ENCODE measurements at places on chromosomes 7 and 10. TPM values are rescaled to one million over a fixed set of nuclear protein-coding genes. Genes with fewer than 3 reads are reported as not detected.
A peak's percentile ranks its signal among the peaks of the same experiment; 100 is the strongest.

GRCh38 chr10:49370326-49371100 is 25.4 kb downstream of the DRGX start:
- H3K4me3 ChIP-seq: no peak overlapping the region
- no peaks in the 10 kb centered on the region for H3K36me3 ChIP-seq
- DNase-seq: no peak
- no peaks in the 10 kb centered on the region for H3K27me3 ChIP-seq
- H3K27ac ChIP-seq: no peak overlapping the region

- H3K4me3 ChIP-seq: no peak overlapping the region
- H3K36me3 ChIP-seq: peaks cover 29% of the 10 kb centered on the region
- H3K27me3 ChIP-seq: no peaks in the 10 kb centered on the region
- no peak overlapping the region for H3K27ac ChIP-seq
These were observed 8.1 kb downstream of the GNB2 start for GRCh38 chr7:100681491-100682227.

GRCh38 chr10:61931620-61932332 is 30.3 kb downstream of the ARID5B start:
- H3K36me3 ChIP-seq: no peaks in the 10 kb centered on the region
- H3K4me1 ChIP-seq: no peaks in the 10 kb centered on the region
- DNase-seq: no peak
- no peaks in the 10 kb centered on the region for H3K27me3 ChIP-seq
- no peak overlapping the region for H3K27ac ChIP-seq

GRCh38 chr10:133324198-133324792 is 12.4 kb downstream of the CALY start:
- peak overlapping the region; percentile 52 for H3K4me3 ChIP-seq
- no peaks in the 10 kb centered on the region for H3K36me3 ChIP-seq
- H3K4me1 ChIP-seq: peaks cover 5% of the 10 kb centered on the region
- H3K27ac ChIP-seq: no peak overlapping the region
- no peak for DNase-seq

- H3K36me3 ChIP-seq: no peaks in the 10 kb centered on the region
- no peaks in the 10 kb centered on the region for H3K27me3 ChIP-seq
- peak; percentile 82 for DNase-seq
- H3K4me3 ChIP-seq: peak overlapping the region; percentile 80
- peak overlapping the region; percentile 94 for H3K27ac ChIP-seq
- H3K4me1 ChIP-seq: no peaks in the 10 kb centered on the region
These were observed 2.0 kb downstream of the ZNF503 start for GRCh38 chr10:75399461-75400162.

GRCh38 chr10:32187686-32188085 is 131.5 kb upstream of the KIF5B start:
- no peaks in the 10 kb centered on the region for H3K4me1 ChIP-seq
- no peak for DNase-seq
- H3K4me3 ChIP-seq: no peak overlapping the region
- no peaks in the 10 kb centered on the region for H3K27me3 ChIP-seq

DNA sequence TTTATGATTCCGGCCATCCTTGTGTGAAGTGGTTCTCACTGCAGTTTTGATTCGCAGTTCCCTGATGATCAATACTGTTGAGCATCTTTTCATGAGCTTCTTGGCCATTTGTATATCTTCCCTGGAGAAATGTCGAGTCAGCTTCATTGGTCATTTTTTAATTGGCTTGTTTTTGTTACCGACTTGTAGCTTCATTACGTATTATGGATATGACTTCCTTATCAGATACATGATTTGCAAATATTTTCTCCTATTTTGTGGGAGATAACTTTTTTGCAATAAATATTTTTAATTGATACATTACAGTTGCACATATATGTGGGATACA is 27.4 kb upstream of the TPK1 start:
- no peak overlapping the region for H3K27ac ChIP-seq
- no peaks in the 10 kb centered on the region for H3K4me1 ChIP-seq
- H3K36me3 ChIP-seq: no peaks in the 10 kb centered on the region
- DNase-seq: no peak

DNA sequence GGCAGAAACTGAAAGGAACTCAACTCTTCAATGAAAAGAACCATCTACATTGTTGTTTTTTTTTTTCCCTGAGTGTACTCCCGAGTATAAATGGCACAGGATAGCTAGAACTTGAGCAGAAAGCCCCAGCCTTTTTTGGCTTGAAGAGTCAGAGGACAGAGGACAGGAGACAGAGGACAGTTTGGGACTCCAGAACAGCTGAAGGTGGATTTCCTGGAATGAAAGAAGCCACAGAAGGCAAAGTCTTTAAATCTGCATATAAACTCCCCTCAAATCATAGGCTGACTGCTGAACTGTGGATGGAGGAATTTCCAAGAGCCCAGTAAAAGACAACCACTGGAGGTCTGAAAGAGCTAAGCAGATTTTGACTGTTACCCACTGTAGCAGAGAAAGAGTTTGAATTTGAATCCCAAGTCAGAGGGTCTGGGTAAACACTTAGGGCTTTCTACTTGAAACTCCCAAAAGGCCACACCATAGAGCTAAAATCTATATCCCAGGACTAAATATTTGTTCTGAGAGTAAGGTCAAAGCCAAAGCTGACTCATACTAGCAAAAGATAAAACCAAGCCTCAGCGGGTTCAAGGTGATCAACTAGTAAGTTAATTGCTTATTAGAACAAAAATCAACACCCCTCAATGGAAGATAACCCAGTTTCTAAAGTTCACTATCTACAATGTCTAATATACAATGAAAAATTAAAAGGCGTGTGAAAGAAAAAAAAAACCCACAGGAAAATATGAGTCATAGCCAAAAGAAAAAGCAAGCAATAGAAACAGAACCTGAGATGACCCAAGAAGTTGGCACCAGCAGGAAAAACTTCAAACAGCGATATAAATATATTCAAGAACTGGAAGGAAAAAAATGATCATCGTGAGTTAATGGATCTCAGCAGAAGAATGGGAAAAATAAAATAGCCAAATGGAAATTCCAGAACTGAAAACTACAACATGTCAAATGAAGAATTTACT is 1.8 kb upstream of the OPN1SW start:
- no peaks in the 10 kb centered on the region for H3K4me1 ChIP-seq
- H3K36me3 ChIP-seq: no peaks in the 10 kb centered on the region
- H3K27ac ChIP-seq: no peak overlapping the region

- no peaks in the 10 kb centered on the region for H3K4me1 ChIP-seq
- H3K27ac ChIP-seq: no peak overlapping the region
- no peaks in the 10 kb centered on the region for H3K27me3 ChIP-seq
- no peaks in the 10 kb centered on the region for H3K36me3 ChIP-seq
- no peak for DNase-seq
These were observed 94.3 kb downstream of the IPMK start for GRCh38 chr10:58173391-58173790.

DNA sequence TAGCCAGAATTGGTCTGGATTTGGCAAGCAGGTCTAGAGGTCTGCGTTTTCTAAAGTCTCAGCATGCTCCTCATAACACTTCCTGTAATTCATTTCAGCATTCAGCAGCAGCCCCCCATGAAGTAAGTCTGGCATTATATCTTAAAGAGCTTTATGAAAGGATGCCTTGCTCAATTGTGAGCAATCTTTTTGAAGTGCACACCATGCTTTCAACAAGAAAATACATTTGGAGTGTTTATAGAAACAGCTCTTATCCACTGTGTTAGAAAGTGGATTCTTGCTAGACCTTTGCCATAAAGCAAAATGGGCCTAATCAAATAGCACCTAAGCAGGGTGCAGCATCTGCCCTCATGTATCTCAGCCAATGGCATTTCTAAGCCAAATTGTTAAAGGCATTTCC is 378.0 kb upstream of the AKR1E2 start:
- H3K27ac ChIP-seq: no peak overlapping the region
- H3K27me3 ChIP-seq: no peaks in the 10 kb centered on the region
- H3K36me3 ChIP-seq: no peaks in the 10 kb centered on the region
- H3K4me1 ChIP-seq: no peaks in the 10 kb centered on the region
- H3K4me3 ChIP-seq: no peak overlapping the region

- H3K27ac ChIP-seq: no peak overlapping the region
- DNase-seq: peak; percentile 43
- H3K36me3 ChIP-seq: no peaks in the 10 kb centered on the region
- no peak overlapping the region for H3K4me3 ChIP-seq
- H3K27me3 ChIP-seq: no peaks in the 10 kb centered on the region
- no peaks in the 10 kb centered on the region for H3K4me1 ChIP-seq
These were observed 172.5 kb downstream of the ELFN1 start for GRCh38 chr7:1842321-1843221.

GRCh38 chr10:110679486-110680272 is 35.5 kb downstream of the RBM20 start:
- H3K27me3 ChIP-seq: no peaks in the 10 kb centered on the region
- no peak overlapping the region for H3K27ac ChIP-seq
- H3K4me1 ChIP-seq: no peaks in the 10 kb centered on the region
- no peaks in the 10 kb centered on the region for H3K36me3 ChIP-seq
- no peak for DNase-seq
- no peak overlapping the region for H3K4me3 ChIP-seq

DNA sequence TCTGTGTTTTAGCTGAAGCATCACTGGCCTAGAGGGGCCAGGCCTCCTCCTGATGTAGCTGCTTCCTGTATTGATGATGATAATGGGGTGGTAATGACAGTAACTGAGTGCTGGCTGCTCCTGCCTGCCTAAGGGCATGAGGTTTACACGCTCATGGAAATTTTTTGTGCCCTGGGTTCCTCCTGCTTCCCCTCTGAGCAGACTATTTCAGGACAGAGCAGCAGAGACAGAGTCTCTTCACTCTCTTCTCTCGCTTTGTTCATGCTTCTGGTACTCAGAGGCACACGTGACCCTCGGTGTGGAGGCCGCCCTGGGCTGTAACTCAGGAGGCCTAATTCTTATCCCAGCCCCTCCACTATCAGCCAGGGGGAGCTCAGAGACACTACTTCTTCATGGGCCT is 27.9 kb downstream of the LRRC20 start:
- DNase-seq: no peak
- no peak overlapping the region for H3K27ac ChIP-seq
- H3K4me3 ChIP-seq: no peak overlapping the region
- H3K4me1 ChIP-seq: no peaks in the 10 kb centered on the region
- no peaks in the 10 kb centered on the region for H3K27me3 ChIP-seq

- no peak overlapping the region for H3K4me3 ChIP-seq
- DNase-seq: peak; percentile 72
- H3K36me3 ChIP-seq: no peaks in the 10 kb centered on the region
- H3K4me1 ChIP-seq: no peaks in the 10 kb centered on the region
These were observed 71.2 kb upstream of the KCTD7 start for GRCh38 chr7:66557214-66558200.

DNA sequence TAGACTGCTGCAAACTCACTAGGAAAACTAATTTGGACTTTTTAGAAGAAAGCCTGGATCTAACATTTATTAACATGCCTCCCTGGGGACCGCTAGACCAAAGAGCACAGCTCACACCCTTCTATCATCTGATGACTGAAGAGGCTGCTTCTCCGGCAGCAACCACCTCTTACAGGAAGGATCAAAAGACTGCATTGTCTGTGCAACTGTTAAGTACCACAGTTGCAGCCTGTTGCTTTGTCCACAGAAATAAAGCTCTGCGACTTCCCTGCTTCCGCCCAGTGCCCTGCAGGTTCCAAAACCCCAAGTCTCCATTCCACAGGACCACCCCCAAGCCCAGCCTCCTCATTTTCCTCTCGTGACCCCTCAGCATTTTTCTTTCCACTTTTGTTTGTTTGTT is 14.0 kb upstream of the PODXL start:
- no peaks in the 10 kb centered on the region for H3K36me3 ChIP-seq
- H3K27me3 ChIP-seq: no peaks in the 10 kb centered on the region
- no peak overlapping the region for H3K27ac ChIP-seq
- DNase-seq: no peak

DNA sequence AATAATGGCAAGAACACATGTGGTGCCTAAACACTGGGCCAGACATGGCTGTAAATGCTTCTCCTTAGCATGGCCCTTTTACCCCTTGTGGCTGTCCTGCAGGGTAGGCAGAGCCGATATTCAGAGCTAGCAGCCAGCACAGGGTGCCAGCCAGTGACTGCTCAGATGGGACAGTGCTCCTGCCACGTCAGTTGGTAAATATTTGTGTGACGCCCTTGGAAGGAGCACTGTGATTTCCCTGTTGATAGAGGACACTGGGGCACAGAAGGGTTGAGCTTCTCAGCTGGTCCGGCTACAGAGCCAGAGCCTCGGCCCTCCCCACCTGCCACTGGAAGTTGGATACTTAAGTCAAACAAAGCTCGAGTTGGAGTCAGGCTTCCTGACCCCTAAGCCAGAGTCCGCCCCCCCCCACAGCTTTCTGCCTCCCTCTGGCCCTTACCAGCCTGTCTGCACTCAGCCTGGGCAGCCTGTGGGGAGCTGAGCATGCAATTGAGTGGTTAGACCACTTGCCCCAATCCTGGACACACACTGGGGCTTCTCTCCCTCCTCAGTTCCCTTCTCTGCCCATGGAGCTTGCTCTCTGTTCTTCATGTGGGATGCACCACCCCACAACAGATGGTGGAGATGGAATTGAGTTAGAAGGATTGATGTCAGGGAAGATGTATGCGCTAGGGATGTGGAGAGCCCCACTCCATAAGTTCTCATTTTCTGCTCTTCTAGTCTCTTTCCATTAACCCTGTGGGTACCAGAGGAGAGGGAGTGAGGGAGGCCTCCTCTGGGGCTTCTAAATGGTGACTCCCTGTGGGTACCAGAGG is 350.8 kb downstream of the PLXNA4 start:
- H3K27me3 ChIP-seq: no peaks in the 10 kb centered on the region
- no peak overlapping the region for H3K4me3 ChIP-seq
- H3K27ac ChIP-seq: no peak overlapping the region
- no peaks in the 10 kb centered on the region for H3K36me3 ChIP-seq

GRCh38 chr10:43111921-43112607 is 26.2 kb upstream of the CSGALNACT2 start:
- no peaks in the 10 kb centered on the region for H3K36me3 ChIP-seq
- no peak for DNase-seq
- H3K27ac ChIP-seq: no peak overlapping the region

DNA sequence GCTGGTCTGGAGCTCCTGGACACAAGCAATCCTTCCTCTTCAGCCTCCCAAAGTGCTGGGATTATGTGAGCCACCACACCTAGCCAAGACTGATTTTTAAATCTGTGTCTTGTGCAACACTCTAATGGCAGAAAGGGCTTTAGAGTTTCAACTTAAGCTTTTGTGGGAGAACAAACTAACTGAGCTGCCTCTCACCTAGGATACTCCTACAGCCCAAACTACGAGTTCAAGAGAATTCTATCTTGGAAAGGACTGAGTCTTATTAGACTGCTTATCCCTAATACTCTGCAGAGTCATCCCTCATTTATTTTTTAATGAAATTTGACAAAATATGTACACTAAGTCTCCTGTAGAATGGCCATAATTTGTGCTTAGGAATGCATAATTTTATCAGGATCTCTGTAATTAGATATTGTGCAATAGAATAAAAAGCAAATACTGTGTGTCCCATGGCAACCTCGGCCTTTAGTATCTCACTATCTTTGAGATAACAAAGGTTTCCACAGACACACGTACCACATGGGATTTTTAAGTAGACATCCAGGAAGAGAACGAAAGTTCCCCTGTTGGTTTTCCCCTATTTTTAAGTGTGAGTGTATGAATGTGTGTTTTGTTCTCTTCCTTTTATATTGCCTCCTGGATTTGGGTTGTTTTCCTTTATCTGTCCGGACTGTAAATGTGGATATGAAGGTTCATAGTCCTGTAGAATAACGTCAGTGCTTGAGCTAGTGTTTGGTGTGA is 199.4 kb upstream of the TCF7L2 start:
- H3K27me3 ChIP-seq: no peaks in the 10 kb centered on the region
- DNase-seq: no peak
- no peak overlapping the region for H3K27ac ChIP-seq
- H3K4me3 ChIP-seq: no peak overlapping the region
- no peaks in the 10 kb centered on the region for H3K36me3 ChIP-seq
- no peaks in the 10 kb centered on the region for H3K4me1 ChIP-seq

Gene MACROH2A2
- 19.5 TPM for total RNA-seq

Gene CCDC136
- total RNA-seq: 6.4 TPM

Gene IRF5
- total RNA-seq: 19.4 TPM

Gene NUTM2B
- total RNA-seq: 0.59 TPM

Gene SLC16A9
- 0.32 TPM for total RNA-seq

Gene C10orf53
- not detected for total RNA-seq

Gene INA
- total RNA-seq: not detected

Gene AKR1D1
- total RNA-seq: not detected

Gene CYP3A7
- total RNA-seq: not detected

Gene ZMIZ1
- 39.8 TPM for total RNA-seq

Data from breast epithelium (tissue), 4 donors.